ENCODE measurements at places on chromosomes 1 and 21.

- DNase-seq: no peak
Measured at GRCh38 chr1:5525597-5526384, 466.4 kb downstream of the NPHP4 start.

DNA sequence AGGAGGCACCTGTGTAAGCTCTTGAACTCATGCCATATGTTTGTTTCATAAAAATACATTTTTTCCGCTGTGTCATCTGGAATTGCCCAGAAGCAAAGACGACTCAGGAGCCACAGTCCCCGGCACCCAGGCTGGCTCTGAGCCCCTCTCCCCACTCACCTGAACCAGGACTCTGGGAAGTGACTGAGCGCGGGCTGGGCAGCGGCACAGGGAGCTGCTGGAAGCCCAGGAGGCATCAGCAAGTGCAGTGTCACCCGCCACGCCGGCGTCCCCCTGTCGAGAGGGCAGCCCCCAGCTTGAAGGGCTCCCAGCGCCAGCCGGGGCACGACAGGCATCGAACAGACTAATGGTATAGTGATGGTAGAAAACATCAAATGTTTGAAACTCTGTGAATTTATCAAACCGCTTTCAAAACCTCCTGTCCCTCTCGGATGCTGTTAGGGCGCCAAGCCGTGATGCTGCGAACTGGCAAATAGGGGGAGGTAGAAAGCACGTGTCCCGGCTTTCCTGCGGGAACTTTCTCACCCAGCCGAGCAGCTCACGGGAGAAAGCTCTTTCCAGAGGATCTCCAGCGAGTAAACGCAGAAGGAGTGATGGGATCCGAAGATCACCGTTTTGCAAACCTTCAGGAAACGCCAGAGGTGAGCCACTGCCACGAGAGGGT, 57.8 kb upstream of the COL18A1 start:
- no peak for DNase-seq

DNA sequence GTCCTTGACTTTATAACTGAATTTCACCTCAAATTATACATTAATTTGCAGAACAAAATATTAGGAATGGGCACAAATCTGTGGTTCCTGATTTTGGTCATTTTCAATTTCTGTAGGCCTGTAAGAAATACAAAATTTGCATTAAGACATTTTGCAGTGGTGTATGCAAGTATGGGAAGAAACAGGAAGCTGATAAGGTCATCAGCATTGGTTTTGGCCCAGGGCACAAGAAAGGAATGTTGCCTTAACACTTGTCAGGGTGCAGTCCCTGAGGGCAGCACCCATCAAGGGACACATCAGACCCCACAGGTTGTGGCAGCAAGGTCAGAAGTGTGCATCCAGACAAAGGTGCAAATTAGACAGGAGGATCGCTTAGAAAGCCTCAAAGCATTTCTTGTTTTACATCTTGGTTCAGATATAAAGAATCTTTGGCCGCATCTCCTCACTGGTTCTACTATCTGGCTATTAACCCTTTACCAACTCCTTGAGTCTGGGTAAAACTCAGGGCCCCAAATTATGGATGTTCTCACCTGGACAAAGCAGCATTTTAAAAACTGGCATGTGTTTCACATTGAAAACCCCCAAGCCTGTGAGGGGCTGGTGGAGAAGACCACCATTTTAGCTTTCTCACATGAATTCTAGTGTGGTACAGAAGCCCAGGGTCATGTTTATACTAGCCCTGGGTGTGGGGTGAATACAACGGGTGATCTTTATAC, 182.4 kb downstream of the CDC7 start:
- no peak for DNase-seq

GRCh38 chr21:29022166-29022565, 2.3 kb upstream of the USP16 start:
- no peak for DNase-seq

DNA sequence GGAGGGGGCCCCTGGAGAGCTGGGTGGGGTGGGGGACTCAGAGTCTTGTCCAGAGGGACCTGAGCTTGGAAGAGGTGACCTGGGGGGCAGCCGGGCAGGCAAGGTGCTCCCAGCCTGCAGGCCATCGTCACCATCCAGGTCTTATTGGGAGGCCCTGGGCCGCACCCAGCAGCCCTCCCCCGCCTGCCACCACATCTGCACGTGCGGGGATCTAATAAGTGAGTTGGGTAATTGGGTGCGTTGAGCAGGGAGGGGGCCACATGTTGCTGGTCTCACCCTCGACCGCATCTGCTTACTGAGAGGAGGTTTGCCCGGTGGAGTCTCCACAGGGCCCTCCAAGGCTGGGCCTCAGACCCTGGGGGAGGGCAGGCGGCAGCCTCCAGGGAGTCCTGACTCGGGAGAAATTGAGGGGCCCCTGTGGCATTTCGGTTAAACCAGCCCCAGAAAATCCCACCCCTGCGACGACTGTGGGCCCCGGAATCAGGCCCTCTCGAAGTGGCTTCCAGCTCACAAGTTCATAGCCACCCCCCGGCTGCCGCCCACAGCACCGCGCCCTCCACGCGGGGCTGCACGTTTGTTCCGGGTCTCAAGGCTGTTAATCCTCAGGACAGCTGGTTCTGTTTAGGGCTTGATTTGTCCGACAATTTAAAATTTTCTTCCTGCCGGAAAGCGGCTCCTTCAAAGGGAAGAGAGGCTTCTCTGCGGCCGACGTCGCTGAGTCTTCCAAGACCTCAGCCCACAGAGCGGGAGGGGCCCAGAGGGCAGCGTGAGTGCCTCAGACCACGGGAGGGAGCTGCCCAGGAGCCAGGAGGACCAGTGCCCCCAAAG, 14.7 kb upstream of the COL6A2 start:
- no peak for DNase-seq

DNA sequence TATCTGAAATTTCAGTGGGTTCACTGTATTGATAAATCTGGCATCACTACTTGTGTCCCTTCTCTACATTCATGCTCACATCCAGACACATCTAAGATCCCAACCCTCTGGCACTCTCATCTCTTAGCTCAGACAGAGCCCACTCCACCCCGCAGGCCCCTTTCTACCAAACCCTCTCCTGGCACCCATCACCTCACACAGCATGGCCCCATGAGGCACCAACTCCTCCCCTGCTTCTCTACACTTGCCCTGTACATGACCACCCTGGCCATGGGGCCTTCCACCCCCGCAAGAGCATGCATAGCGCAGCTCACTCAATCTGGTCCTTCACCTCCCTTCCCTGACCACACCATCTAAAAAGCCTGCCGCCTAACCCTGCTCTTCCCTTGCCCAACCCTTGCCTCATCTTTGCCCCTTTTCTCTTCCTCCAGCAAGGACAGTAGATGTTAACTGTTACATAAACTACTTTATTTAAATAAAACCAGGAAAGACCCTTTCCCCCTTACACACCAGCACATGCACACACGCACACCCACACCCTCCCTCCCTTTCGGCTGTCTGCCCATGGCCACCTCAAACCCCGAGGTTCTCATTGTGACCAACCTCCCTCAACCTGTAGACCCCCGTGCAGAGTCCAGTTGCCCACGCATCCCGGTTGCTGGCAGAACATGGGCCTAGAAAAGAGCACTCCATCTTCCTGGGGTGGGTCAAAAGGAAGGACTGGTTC, 15.6 kb downstream of the SH3BP5L start:
- DNase-seq: no peak

DNA sequence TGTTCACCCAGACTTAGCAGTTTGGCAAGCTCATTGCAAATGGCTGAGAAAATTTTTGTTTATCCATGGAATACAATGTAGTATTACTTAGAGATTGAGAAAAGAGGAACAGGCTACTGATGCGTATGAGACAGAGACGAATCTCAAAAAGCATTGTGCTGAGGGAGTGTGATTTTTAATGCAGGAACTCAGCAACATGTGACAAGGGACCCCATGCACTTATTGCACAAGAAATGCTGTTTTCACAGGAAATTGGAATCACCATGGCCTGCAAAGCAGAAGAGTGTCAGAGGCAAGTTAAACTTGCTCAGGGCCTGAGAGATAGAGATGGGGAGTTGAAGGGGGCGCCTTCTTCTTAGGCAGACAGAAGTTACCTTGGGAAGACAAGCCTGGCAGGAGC, 32.6 kb upstream of the TLR5 start:
- DNase-seq: no peak

GRCh38 chr1:99786751-99787501, 20.5 kb upstream of the FRRS1 start:
- DNase-seq: no peak

GRCh38 chr1:179870870-179871269, 6.7 kb downstream of the TOR1AIP2 start:
- DNase-seq: no peak

GRCh38 chr1:234486858-234487840, 8.2 kb upstream of the TARBP1 start:
- peak; percentile 51 for DNase-seq

- no peak for DNase-seq
Measured at GRCh38 chr1:2215329-2215728, 12.8 kb upstream of the SKI start.

DNA sequence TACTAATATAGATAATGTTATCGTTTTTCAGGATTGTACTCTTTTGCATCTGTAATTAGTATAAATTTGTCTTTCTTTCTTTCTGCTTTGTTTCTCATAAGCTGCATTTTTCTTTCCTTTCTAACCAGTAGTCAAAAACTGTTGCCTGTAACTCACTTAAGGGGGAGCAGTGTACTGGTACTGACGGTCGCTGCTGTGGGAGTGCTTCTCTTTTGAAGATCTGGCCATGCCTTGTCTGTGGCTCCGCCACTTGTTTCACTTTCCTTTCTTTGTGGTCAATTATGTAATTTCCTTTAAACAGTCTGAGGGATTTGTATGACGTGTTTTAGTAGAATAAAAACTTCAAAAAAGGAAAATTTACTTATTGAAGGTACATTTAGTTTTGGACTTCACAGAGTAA, 37.0 kb downstream of the MIA3 start:
- DNase-seq: no peak

DNA sequence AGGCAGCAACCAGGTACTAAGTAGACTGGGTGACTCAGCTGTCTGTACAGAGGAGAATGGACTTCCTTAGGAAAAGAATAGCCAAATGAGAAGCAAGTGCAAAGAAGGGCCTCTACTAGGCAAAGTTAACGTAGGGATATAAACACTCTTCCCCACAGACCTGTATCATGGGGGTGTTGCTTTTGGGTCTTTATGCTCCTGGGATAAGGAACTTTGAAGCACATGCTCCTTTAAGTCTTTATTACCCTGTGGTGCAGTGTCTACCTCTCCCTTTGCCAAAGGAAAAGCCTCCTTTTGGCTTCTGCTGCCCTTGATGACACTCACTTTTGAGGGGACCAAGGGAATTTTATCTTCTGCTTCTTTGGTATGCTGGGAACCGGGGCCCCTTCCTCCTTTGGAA, 5.0 kb downstream of the RFX5 start:
- DNase-seq: no peak

DNA sequence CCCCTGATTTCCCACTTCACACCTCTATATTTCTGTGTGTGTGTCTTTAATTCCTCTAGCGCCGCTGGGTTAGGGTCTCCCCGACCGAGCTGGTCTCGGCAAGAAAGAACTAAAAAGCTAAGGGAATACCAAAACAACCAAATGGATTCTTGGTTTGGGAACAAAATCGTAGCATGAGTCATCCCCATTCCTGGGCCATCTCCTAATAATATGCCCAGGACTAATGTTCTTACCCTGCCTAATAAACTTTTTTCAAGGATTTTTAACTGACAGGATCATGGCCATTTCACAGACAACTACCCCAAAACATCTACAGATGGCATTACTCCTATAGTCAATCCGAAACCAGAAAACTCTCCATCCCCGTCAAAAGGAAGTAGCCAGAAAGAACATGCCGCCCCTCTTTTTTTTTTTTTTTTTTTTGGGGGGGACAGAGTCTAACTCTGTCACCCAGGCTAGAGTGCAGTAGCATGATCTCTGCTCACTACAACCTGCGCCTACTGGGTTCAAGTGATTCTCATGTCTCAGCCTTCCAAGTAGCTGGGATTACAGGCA, 4.1 kb upstream of the HPDL start:
- no peak for DNase-seq

GRCh38 chr1:226827458-226827857, 43.0 kb upstream of the PSEN2 start:
- DNase-seq: no peak

DNA sequence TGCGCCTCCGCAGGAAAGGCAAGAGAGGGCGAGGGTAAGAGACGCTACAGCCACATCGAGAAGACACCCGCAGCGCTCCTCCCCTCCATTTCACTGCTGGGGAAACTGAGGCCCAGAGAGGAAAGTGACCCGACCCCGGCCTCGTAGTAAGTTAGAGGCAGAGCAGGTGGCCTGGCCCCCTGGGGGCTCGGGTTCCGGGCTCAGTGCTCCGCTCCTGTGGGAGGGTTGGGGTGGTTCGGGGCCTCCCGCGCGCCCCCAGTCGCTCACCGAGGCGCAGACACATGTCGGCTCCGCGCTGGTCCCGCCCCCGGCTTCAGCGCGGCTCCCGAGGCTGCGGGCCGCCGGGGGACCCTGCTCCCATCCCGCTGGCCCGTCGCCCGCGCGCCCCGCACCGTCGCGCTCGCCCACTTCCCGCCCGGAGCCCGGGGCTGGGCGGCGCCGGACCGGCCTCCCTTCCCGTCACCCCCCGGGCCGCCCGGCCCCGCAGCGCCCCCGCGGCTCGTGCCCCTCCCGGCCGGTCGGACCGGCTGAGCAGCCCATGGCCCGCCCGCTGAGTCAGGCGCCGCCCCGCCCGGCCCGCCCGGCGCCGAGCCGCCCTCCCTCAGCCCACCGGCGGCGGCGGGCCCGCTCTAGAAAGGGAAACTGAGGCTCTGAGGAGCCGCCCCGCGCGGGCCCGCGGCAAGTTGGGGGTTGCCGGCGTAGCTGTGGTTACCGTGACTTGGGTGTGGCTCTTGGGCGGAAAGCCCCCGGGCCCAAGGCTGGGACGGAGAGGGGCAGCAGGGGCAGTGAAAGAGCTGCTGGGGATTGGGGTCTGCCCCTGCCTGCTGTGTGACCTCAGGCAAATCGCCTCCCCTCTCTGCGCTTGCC, at the start of gene TMEM54:
TSS of gene TMEM54 (minus strand) at position 434 of the 867 bp plus-strand sequence. CDS start at position 283, 151 bp downstream.
- no peak for DNase-seq

DNA sequence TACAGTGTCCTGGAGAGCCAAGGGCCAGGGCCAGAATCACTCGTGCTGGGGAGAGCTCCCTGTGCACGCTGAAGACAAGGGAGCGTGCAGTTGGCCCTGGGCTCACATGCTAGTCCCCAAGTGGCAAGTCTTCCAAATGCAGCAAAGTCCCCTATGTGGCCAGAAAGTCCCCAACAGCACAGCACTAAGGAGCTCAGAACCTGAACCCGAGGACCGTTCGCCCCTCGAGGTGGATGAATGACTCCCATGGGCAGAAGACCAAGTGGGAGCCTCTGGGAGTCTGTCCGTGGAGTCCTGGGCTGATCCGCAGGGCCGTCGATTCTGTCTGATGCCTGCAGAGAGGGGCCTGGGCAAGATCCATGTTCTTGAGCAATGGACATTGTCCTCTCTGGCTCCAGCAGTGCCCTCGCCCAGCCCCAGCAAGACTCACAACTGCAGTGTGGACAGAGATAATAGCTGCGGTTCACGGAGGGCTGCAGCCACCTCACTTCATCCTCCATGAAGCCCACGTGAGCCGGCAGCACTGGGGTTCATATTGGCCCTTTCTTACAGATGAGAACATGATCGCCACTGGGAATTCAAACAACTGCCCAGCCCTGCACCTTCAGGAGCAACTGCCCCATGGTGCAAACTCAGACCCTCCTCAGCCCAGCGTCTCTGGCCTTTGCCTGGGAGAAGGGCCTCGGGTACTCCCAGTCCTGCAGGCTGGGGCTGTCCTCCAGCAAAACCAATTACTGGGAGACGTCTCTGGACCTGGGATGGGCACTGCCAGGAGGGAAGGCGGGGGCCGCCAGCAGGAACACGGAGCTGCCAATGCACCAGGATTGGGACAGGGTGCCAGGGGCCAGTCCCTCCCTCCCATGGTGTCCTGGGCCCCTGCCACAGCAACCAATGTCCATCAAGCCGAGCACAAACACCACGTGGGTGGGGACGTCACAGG, 243.7 kb downstream of the NPHP4 start:
- no peak for DNase-seq

Data from SW480 (cell line).